ENCODE measurements at places on chromosomes 11 and 22.
A peak's percentile ranks its signal among the peaks of the same experiment; 100 is the strongest.

DNA sequence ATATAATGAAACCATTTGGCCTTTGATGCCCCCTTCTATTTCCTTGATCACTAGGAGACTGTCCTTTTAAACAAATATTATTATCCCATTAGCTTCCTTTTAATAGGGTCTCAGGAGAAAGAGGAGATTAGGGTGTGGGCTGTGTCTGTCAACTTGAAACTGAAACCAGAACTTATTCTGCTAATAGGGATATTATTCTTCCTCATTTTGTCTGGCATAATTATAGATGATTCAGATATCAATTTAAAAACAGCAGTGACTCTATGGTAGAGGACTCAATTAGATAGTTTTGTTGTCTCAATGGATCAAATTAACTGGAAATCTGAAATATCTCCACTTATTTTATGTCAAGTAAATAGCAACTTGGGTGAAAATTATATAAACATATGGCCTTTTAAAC is 584.9 kb upstream of the CCDC90B start:
- DNase-seq: no peak

- DNase-seq: no peak
Observed at GRCh38 chr11:14657841-14658240, 14.2 kb downstream of the PDE3B start.

- no peak for DNase-seq
Observed at GRCh38 chr11:16607675-16608644, 130.5 kb upstream of the C11orf58 start.

GRCh38 chr22:46610356-46610755 is 9.8 kb upstream of the GRAMD4 start:
- no peak for DNase-seq

GRCh38 chr11:33227578-33228261 is 29.5 kb upstream of the HIPK3 start:
- no peak for DNase-seq

DNA sequence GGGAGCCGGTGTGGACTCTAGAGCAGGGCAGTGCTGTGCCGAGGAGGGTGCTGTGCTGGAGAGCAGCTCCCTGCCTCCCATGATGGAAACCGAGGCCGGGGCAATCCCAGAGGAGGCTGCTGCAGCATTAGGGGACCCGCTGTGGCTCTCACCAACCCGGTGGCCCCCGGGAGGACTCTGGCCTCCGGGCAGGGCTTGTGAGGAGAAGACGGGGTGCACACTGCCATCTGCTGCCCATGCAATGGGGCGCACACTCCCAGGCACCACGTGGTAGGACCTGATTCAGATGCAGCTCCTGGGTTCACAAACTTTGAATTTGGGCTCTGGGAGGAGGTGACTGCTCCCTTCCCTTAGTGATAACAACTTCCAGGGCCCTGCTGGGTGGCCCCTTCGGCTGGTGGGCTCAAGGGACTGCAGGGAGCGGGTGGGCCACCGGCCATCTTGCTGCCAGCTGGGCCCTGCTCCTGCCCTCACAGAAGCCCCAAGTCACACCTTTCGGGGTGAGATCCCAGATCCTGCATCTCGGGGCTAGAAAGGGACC is 93.8 kb upstream of the FGF3 start:
- DNase-seq: no peak

DNA sequence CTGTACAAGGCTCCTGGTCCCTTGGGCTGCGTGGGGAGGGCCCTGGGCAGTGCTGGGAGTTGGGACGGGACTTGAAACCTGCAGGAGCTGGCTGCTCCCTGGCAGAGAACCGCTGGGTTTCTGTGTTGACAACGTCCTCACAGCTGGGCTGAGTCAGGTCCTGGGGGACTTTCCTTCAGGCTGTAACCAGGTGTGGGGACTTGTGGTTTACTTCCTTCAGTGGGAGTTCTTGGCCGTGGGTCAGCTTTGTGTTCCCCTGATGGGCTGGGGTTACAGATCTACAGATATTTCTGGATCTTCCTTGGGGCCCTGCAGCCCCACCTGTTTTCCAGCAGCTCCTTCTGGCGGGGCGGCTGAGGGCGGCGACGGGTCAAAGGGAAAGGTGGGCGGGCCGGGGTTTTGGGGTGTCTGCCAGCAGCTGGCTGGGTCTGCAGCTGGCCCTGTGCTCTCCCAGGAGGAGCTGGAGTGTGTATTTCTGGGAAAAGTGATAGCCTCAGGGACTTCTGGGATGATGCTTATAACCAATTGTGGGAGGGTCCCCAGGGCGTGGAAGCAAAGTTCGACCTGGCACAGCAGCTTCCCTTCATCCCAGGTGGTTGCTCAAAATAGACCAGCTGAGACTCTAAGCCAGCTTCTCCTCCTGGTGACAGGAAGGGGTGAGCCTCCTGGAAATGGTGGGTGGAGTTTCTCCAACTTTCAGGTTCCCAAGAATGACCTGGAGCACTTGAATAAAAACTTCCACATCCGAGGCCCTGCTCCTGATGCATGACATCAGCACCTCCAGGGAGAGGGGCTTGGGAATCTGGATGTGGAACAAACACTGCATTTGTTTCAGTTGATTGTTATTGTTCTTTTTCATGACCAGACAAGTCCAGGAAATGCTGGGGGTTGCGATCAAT is 19.1 kb downstream of the ST14 start:
- no peak for DNase-seq

DNA sequence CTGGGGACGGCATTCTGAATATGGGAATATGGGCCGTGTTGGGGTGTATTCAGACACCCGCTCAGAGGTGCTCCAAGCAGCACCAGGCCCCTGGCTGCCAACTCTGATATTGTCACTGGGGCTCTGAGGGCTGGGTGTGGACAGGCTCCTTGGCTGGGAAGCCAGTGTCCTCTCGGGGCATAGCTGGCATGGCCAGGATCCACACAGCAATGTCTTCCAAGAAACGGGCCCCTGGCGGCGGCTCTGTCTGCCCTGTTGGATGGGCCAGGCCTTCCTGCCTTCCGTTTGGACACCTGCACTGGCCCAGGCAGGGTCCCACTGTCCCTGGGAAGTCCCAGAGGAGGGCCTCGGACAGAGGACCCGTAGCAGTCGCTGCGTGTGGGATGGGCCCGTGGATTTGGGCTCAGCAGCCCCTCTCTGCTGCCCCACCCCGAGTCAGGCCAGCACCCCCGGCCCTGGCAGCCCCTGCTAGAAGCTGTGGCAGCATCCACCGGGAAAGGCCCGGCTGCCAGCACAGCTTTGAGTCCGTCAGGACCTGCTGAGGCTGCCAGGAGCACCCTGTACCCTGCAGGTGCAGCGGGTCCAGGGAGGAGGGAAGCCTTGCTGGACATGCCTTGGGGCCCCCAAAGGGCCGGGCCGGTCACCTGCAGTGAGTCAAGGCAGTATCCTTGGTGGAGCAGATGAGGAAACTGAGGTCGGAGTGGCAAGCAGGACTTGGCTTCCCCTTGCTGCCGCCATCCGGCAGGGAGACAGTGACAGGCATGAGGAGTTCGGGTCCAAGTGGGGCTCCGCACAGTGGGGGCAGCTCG is 4.1 kb downstream of the PANX2 start:
- DNase-seq: no peak

DNA sequence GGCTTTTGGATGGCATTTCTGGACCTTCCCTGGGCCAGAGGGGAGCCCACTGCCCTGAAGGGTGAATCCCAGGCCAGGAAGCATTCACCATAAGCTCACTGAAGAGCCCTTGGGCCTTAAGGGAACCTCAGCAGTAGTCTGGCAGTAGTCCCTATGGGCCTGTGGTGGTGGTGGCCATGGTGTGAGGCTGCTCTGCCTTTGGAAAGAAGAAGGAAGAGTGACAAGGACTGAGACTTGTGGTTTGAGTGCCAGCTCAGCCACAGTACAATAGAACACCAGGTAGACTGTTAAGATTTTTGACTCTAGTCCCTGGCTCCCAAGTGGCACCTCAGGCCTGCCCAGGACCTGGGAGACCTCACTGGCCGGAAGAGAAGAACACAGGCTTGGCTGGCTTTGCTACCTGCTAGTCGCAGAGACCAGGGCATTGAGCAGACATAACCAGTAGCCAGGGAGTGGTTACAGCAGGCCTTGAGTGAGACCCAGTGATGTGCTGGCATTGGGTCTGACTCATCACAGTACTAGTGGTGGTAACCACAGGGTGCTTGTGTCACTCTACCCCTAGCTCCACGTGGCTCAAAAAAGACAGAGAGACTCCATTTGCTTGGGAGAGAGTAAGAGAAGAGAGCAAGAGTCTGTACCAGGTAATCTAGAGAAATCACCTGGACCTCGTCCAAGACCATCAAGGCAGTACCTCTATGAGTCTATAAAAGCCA is 259.8 kb upstream of the BLID start:
- no peak for DNase-seq

DNA sequence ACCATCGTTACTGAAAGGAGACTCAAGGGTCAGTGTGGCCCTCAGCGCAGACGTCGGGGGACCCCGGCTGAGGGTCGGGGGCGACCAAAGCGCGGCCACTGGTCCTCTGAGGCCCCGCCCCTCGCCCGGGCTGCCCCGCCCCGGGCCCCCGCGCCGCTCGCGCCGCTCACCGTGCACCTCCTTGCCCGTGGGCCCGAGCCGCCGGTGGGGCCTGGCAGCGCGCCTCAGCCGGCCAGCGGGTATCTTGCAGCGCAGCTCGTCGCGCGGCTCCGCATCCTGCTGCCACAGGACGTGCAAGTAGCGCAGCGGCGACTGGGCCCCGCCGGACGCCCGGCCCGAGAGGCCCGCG is 419 bp downstream of the ANKRD54 start:
- DNase-seq: peak; percentile 33

GRCh38 chr11:11403763-11404725 is 51.0 kb upstream of the CSNK2A3 start:
- no peak for DNase-seq

DNA sequence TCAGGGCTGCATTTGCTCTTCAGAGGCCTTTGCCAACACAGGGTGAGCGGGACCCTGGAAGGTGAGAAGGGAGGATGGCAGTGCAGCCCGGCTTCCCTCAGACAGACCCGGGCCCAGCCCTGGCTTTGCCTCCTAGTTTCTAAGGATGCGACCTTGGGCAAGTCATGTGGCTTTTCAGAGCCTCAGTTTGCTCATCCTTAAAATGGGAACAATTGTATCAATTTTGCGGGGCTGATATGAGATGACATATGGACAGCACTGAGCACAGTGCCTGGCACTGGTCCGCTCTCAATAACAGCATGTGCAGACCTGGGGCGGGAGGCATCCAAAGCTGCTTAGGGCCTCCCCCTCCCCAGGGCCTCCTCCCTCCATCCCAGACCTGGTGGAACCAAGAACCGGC is 74.7 kb upstream of the THY1 start:
- no peak for DNase-seq

GRCh38 chr11:21895686-21896085 is 297.2 kb upstream of the ANO5 start:
- no peak for DNase-seq

Measured in activated CD4-positive, alpha-beta T cell treated with anti-CD3 and anti-CD28 coated beads, Interleukin-2, amount 50 U/mL, for 1 hour (primary cell).